Activated CD4-positive, alpha-beta T cell treated with anti-CD3 and anti-CD28 coated beads, Interleukin-2, amount 50 U/mL, for 1 hour (primary cell): ENCODE measurements at places on chromosomes 6 and 20.
A peak's percentile ranks its signal among the peaks of the same experiment; 100 is the strongest.

- no peak for DNase-seq
Observed at GRCh38 chr6:34031625-34032383, 114.1 kb downstream of the GRM4 start.

GRCh38 chr6:137638926-137639706, 144.9 kb upstream of the OLIG3 start:
- no peak for DNase-seq

DNA sequence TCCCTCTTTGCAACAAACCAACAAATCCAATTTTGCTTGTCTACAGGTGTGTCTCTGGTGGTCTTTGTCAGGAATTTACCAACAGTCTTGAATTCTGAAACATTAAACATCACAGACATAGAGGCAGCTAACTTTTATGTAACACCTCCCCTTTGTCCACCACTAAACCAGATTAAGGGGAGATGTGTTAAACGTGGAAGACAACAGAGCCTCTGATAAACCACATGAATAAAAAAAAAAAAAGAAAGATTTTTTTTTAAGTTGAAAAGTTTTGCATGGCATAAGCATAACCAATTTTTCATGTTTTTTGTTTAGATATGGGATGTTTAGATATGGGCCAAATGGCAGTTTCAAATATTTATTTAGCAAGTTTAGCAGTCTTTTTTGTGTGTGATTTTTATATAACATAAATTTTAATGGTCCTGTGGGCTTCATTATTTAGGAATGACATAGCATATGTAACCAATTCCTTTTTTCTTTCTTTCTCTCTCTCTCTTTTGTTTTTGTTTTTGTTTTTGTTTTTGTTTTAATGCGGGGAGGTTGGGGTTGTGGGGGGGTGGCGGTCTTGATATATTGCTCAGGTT, 60.7 kb upstream of the BTN3A2 start:
- DNase-seq = no peak

- DNase-seq = no peak
Observed at GRCh38 chr6:46628498-46628897, 24.1 kb downstream of the CYP39A1 start.

DNA sequence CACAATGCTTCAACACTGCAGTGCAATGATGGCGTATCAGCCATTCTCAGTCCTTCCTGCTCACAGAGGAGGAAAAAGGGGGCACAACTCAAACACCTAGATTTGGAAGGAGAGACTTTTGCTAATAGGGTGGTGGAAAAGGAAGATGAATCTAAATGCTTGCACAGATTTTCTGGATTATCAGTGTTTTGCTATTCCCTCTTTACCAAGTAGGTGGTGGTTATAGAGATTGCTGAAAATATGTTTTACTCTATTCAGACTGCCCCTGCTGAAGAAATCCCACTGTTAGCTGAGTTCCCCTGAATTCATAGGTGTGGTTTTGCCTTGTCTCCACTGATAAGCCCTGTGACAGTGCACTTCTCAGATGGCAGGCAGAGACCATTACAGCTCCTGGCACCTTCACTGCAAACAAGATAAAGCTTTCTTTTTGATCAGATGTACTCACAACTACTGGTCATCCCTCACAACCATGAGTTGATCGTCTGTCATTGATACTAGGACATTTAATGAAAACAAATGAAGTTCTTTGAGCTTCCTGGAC, 311.4 kb downstream of the KIF16B start:
- DNase-seq = no peak

GRCh38 chr20:59182401-59183044, 18.9 kb downstream of the ZNF831 start:
- no peak for DNase-seq

DNA sequence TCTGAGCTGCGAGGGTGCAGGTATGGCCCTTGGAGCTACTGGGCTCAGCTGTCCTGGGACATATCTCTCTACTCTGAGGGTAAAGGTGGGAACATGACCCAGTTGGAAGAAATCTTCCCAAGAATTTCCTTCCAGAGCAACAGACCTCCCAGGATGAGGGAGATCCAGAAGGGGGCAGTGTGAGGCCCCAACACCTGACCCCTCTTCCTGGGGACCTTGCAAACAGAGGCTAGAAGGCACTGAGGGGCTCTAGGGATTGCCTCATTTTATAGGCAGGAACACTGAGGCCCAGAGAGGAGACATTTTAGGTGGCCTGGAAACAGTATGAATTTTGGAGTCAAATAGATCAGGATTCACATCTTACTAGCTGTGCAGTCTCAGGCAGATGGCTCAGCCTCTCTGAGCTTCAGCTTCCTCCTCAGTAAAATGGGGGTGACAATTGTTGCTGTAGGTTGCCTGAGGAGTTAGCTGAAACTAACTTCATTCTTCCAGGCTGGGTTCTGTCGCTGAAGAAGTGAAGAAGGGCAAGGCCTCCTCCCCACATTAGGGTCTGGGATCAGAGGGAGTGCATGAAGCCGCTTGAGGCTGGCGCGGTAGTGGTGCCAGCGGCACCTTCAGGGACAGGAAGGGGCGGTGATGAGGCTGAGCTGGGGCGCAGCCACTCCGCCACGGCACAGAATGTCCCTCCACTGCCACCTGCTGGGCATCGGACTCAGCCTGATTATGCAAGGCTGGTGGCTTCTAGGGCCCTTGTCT, 11.4 kb downstream of the KCNK17 start:
- peak; percentile 88 for DNase-seq

GRCh38 chr20:33159713-33160112, 8.2 kb upstream of the BPIFA2 start:
- no peak for DNase-seq

- DNase-seq = no peak
Observed at GRCh38 chr6:135801755-135802465, 49.6 kb upstream of the PDE7B start.

DNA sequence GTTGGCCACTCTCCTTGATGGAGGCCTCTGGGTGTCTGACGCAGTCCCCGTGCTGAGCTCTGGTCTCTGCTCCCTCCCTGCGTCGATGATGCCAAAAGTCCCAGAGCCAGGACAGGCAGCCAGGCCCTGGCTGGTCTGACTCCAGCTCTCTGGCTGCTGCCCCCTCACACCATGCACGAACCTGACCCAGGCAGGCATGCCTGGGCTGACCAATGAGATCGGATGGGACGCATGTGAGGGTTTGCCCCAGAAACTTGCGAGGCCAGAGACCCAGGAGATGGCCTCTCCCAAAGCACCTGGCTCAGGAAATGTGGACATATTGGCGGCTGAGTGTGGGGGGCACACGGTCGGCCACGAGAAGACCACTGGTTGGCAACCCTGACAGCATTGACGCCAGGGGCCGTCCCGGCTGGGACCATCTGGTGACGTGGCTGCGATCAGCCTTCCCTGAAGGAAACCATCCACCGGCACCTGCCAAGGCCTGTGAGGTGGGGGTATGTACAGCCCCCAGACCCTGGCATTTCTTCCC, 51.2 kb upstream of the FRMD1 start:
- DNase-seq = no peak

DNA sequence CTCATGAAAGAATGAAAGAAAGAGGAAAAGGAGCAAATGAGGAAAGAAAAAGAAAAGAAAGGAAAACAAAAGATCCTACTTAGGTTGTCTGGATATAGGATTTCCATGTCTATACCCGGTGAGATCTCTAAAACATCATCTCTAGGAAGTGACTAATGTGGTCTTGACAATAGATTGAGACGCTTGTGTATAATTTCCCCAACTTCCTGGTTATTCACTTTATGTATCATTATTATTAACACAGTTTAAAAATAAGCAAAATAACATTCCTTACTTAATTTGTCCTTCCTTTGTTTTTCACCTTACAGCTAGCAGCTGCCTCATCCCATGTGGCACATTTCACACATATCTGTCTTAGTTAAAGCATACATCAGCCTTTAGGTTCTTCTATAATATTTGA, 27.0 kb downstream of the LAMA4 start:
- no peak for DNase-seq

GRCh38 chr6:56572788-56573471, 69.8 kb downstream of the DST start:
- DNase-seq = no peak

DNA sequence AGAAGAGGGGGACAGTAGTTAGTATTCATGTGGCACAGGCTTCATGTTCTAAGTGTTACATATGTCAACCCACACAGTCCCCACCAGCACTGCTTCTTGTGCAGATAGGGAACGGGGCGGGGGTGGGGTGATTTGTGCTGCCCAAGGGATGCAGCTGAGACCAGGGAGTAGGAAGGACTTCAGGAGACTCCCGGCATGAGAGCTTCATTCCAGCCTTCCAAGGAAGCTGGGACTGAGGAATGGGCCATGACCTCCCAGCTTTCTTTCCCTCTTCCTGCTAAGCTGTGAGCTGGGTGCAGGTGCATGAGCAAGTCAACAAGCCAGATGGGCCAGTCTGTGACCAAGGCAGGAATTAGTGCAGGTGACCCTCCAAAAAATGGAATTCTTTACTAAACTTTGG, 9.2 kb downstream of the BEND3 start:
- no peak for DNase-seq

GRCh38 chr6:71194724-71195123, 93.9 kb upstream of the OGFRL1 start:
- no peak for DNase-seq

- DNase-seq = no peak
Observed at GRCh38 chr6:159801935-159802334, 1.9 kb downstream of the PNLDC1 start.

DNA sequence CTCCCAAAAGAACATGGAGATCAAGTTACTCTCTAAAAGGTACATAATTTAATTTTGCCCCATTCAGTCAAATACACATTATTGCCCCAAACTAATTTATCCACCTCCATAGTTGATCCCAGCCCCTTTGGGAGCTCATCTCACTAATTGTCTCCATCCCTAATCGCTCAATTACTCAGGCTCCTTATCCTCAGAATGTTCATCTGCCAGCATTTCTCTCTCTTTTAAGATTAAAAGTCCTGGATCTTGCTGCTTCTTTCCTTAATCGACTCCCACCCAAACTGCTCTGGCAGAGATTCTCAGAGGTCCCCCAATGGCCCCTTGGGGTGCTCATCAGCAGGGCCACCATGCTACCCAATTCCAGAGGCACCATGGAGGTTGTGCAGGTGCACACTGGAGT, 18.4 kb upstream of the NNAT start:
- DNase-seq = no peak

- no peak for DNase-seq
Observed at GRCh38 chr6:108001696-108002231, 43.8 kb upstream of the SEC63 start.

GRCh38 chr6:30562470-30563425, 5.7 kb downstream of the PRR3 start:
- DNase-seq = no peak

DNA sequence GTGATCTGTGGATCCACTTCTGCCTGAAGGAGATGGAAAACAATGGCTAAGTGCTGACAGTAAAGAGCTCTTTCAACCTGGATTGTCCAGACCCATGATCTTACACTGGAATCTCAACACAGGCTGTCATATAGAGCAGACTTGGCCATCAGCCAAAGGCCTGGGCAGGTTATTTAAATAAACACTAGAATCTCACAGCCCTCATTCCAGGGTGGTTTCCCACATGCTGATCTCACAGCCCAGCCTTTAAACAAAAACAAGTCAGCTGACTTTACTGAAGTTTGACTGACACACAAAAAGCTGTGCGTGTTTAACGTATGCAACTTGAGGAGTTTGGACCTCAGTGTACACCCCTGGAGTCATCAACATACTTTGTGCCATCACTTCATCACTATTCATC, 28.4 kb downstream of the SYNDIG1 start:
- DNase-seq = no peak

DNA sequence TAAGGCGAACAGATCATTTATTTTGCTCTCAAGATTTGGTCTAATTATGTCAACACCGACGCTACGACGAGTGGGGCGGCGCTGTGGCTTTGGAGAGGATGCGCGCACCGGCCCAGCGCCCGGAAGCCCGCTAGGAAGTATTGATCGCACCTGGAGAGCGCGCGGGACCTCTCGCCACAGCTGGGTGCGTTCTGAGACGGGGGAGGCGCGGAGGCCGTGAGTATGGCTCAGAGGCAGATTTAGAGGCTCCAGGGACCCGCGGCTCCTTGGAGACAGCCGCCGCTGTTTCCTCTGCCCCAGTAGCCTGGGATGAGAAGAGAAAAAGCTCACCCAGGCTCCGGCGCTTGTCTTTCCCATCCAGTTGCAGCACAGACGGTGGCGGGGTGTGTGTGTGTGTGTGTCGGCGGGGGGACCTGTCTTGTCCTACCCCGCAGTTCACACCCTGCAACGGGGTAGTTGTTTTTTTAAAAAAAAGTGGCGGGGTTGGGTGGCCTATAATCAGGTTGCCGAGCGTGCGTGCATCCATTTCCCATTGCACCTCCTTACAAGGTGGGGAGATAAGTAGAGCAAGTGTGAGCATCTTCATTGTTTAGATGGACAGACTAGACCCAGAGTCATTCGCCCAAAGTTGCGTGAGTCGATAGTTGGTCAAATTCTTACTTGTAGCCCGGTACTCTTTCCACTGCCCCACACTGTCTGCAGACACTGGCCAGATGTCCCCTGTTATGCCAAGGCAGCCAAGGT, 11.2 kb downstream of the TFAP2D start:
- no peak for DNase-seq

- no peak for DNase-seq
Observed at GRCh38 chr6:80161434-80161833, 55.0 kb downstream of the BCKDHB start.

DNA sequence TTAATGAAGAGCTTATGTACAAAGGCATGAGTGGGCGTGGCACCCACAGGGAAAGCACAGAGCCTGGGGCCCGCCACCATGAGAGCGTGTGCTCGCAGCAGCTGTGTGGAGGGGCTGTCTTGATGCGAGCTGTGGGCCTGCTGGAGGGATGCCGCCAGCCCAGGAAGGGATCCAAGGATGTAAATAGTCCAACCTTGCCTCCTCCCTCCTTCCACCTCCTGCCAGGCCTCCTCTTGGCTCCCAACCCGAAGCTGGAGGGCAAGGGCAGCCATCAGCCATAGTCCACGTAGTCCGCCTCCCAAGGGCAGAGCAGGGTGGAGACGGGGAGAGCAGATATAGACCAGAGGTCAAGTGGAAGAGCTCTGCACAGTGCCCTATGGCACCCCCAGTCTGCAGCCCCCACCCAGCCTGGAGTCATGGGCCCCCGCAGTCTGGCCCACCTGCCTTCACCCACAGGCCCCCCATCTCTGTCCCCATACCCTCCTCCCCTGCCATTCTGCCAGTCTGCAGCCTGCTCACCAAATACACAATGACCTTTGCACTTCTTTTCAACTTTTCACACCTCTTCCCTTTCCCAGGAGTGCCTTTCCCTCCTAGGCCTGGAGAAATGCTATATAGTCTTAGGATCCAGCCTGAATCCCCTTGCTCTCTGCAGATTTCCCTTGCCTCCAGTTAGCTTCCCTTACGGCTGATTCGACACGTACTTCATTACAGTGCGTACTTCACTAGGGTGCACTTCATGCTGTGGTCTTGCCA, 77.1 kb downstream of the SHLD1 start:
- DNase-seq = no peak
